Right lung (tissue), 10 donors: ENCODE measurements at places on chromosomes 2 and 18. TPM values are rescaled to one million over a fixed set of nuclear protein-coding genes. Genes with fewer than 3 reads are reported as not detected.

UPP2 gene
- polyA plus RNA-seq = 0.29 TPM

DPYSL5 gene
- polyA plus RNA-seq = 0.17 TPM

TYMS gene
- 130 TPM for polyA plus RNA-seq

- DNase-seq = no peak
Measured at GRCh38 chr2:59959944-59960343, 593.5 kb downstream of the BCL11A start.

SH3YL1 gene
- polyA plus RNA-seq = 101 TPM
